ENCODE measurements at places on chromosomes 11 and 22.
A peak's percentile ranks its signal among the peaks of the same experiment; 100 is the strongest.

- no peak for DNase-seq
These were observed 105.2 kb downstream of the ABTB2 start for GRCh38 chr11:34252651-34253050.

DNA sequence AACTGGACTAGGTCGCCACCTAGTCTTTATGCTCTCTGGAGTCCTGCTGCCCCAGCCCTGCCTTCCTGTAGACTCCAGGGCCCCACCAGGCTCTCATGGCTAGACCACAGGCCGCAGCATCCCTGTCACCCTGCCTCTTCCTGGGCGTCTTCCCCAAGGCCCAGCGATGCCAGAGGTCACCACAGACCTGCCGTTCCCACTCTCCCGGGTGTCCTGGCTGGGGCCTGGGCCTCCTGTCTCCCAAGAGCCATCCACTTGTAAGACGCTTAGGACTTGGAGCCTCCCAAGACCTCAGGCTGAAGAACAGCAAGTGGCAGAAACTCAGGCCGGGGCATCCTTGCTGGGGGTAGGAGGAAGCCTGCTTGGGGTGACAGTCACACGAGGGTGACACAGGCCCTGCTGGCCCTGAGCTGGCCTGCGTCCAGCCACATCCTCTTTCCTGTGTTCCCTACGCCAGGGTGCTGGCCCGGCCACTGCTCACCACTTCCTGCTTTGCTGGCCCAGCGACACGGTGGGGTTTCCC, 2.0 kb upstream of the TCIRG1 start:
- DNase-seq = no peak

GRCh38 chr11:46356924-46357482, 9.7 kb downstream of the DGKZ start:
- DNase-seq = no peak

GRCh38 chr11:65429068-65429681, 6.6 kb downstream of the NEAT1 start:
- no peak for DNase-seq

DNA sequence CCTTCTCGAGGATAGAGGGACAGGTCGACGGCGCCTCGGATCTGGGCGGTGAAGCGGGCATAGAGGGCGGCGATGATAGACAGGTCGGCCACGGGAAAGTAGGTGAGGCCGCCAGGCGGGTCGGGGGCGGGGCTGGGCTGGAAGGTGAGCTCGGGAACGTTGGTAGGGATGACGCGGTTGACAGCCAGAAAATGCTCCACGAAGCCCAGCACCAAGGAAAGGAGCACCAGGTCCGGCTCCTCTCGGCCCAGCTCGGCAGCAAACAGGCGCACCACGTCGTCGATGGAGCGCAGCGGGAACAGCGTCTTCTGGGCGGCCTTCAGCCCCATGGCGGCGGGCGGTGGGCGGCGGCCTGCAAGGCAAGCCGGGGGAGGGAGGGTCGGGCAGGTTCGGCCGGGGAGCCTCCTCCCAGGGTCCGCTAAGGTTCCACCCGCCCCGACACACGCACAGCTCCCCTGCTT, 540 bp downstream of the MEN1 start:
- no peak for DNase-seq

DNA sequence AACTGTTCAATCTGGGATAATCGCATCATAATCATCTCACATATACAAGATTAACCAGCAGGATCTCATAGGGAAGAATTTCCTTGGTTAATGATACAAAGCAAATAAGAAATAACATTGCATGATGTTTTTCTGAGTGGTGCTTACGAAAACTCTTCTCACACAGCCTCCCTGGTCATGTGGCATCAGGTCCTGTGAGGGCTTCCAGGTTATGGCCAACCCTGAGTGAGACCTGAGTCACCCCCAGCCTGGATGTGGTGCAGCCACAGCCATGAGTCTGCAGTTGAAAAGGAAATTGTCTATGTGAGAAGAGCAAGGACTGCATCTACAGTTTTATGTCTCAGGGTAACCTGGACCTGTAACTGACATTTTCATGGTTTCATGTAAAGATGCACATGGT, 90.5 kb upstream of the XKR3 start:
- no peak for DNase-seq

DNA sequence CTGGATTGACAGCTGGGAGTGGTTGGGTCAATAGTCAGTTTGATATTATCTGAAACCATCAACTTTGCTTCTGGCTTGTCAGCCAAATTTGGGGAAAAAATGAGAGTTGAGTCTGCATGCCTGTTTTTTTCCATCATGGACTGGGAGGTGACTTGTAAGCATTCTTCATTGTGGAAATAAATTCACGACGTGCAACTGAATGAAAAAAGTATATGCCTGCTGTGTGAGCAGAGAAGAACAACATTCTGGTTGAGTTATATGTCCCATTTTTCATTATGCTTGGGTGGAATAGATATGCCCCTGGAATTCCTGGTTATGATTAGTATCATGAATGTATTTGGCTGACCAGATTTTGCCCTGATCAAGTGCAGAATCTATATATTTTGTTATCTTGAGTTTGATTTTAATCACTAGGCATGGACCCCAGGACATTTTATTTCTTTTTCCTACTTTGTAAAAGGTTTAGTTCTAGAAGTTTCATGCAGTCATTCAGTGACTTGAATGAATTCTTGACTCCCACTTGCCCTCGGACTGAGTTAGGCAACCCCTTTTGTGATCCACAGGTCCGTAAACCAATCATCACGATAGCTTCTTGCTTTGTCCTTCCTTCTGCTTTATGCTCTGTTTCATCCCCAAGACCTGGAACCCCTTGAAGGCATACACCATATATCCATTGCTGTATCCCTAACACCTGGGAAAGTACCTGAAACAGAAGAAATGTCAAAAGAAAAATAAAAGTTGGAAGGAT, 205.8 kb downstream of the NAV2 start:
- DNase-seq = no peak

DNA sequence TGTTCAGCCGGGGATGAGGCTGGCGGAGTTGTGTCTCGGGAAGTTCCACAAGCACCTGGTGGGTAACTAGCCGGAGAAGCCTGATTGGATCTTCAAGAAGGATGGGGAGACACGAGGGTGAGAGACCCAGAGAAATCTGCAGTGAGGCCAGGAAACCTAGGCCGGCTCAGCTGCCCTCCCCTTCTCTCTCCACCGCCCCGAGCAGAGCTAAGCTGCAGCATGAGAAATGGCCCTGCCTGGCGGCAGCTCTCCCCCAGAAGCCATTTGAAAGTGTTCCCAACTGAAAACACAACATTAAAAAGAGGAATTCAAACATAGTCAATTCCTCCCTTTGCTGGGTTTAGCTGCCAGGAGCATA, 77.8 kb upstream of the SHISAL1 start:
- DNase-seq = no peak

GRCh38 chr11:70867281-70868047, 384.9 kb downstream of the SHANK2 start:
- DNase-seq = no peak

DNA sequence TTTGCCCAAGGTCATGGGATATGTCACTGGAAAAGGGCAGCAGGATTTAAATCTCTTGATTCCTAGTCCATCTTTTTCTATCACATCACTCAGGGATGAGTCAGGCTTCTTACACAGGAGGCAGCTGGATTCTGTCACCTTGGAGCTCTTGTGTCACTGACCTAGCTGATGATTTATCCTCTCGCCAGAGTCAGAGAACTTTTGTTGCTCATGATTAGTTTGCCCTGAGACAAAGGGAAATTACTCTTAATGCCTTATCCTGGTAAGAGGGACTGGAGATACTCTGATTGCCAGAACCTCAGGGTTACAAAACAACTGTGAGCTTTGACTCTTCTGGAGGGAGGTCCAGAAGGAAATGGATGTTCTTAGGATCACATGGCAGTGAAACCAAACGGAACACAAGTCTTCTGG, 10.1 kb downstream of the COA4 start:
- no peak for DNase-seq

GRCh38 chr11:66006134-66006890, 4.0 kb downstream of the BANF1 start:
- no peak for DNase-seq

DNA sequence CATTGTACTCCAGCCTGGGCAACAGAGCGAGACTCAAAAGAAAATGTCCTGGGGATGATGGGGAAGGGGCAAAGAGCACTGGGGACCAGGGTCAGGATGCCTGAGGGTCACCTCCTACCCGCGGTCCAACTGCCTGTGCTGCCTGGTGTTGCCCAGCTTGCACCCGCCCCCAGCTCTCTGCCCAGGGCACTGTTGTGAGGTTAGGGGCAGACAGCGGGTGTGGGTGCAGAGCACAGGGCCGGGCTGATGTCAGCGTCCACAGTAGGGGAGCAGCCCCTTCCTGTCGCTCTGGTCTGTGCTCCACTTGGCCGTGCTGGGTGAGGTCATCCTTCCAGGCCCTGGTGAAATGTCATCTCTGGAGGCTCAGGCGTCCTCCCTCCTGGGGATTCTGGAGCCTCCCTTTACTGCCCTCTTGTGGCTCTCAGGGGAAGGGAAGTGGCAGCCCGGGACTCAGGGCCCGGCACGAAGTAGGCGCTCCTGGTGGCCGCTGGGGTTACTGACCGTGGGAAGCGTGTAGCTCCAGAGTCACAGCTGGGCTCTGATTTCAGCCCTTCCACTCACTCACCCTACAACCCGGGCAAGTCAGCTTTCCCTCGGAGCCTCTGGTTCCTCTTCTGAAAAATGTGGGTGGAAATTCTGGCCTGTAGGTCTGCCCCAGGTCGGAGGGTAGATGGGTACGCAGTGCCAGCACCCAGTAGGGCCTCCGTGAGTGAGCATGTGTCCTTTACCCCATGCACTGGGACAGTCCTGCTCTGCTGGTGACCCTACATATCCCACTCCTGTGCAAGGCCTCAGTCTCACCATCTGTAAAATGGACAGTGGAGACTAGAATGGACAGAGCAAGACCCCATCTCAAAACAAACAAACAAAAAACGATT, 17.3 kb upstream of the PRR5 start:
- DNase-seq = peak; percentile 68

DNA sequence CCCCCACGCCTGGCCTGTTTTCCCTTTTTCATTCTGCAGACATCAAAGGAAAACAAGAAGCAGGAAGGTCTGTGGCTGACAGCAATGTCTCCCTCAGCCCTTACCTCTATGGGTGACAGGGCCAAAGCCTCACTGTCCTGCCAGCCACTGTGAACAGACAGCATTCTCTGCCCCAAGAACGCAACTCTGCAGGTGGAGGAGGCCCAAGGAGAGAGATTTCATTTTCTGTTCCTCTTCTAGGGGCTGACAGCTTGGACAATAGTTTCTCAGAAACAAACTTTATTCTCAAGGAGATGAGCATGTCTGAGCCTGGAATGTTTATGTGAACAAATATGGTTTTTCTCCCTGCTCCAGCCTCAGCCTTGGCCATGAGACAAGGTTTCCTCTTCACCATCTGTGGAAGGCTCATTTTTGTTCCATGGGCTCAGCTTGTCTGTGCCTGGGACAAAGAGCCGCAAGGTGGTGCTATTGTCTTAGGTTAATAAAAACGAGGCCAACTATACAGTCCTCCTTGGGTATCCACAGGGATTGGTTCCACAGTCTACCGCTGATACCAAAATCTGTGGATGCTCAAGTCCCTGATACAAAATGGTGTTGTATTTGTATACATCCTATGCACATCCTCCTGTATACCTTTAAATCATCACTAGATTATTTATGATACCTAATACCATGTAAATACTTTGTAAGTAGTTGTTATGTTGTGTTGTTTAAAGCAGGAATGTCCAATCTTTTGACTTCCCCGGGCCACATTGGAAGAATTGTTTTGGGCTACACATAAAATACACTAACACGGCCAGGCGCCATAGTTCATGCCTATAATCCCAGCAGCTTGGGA, 5.8 kb downstream of the PIWIL3 start:
- DNase-seq = no peak

GRCh38 chr11:109023036-109023435, 358.2 kb downstream of the DDX10 start:
- no peak for DNase-seq

DNA sequence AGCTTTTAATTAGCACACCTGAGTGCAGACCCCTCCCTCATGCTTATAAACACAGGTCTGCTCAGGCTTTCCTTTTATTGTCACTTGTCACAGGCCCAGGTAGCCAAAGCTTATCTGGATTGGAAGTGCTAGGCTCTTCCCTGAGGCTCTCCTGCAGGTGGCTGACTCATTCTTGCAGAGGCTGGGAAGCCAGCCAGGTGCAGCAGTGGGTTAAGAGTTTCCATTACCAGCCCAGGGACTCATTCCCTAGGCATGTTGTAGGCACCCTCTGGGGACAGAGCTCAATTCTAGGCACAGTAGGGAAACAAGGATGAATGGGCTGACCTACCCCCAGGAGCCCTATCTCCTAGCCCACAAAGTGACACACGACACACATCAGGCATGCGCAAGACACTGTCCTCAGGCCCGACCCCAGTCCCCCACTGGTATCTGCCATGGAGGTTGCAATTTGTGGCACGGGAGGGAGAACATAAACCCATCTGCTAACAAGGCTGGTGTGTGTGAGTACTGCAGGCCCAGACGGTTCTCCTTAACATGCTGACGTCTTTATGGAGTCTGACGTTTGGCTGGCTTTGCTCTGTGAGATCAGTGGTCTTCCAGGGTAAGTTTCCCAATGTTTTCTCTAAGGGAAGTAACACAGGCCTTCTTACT, 94.2 kb downstream of the ABTB2 start:
- no peak for DNase-seq

DNA sequence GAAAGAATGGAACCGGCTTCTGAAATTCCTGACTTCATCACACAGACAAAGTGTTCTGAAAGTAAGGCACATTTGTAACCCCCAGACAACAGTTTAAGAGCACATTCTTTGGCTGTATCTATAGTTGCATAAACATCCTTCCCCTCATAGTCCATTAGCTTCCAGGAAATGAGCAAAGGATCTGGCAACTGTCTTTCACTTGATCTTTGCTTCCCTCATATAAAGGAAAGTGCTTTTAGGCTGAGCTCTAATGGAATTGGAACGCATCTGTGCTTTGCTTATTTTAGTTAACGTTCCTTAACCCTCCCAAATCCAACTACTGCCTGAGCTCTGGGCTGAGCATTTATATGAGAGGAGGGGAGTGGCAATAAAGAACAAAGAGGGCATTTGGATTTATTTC, 76.9 kb upstream of the API5 start:
- DNase-seq = no peak

- no peak for DNase-seq
These were observed 667.3 kb downstream of the OPCML start for GRCh38 chr11:132864811-132865576.

- no peak for DNase-seq
These were observed 16.9 kb downstream of the SAAL1 start for GRCh38 chr11:18088966-18089365.

DNA sequence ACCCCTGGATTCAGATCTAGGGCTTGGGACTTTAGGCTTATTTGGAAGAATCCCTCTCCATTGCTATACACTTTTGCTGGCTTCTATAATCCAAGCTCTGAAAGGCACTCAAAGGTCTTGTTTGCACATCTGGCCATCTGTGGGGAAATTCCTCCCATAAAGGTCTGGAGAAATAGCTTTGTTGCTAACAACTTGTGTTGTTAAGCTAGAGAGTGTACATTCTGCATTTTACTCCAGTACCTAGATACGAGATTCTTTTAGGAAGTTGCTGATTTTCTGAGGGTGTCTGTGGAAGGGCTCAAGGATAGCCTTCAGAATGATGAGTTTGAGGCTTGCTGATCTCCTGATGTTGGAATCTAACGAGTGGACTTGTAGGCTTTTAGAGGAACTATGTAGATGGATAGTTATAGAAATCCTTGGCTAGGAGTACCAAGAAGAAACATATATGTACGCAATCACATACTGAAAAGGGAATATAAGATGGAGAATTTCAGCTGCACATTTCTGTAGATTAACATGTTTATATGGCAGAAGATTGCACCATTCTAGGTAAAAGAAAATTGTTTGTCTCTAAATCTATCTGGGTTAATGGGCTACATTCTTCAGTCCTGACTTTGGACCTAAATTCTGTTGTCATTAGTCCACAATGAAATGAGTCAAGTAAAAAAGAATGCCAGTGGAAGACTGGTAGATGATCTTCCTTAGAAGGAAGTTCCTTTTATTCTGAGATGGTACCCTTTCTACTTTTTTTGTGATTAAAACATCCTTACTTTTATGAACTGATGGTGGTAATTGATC, 51.0 kb downstream of the UBASH3B start:
- no peak for DNase-seq
